ENCODE measurements at places on chromosomes 2 and 18.

DNA sequence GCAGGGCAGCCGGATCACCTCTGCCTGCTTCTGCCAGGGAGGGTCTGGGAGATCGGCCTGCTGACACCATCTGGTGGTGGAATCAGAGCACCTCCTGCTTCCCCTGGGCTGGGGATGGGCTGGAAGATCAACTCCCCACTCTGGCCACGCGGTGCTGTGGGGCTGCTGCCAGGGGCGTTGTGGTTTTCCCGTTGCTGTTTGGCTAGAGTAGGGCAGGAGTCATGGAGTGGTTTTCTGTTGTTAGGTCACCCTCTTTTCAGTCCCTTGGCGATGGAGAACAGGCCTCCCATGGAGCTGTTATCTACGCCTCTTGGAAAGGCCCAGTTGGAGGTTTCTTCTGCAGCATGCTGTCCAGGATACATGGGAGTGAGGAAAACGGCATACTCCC, 15.2 kb downstream of the BCL2L11 start:
- DNase-seq: no peak

DNA sequence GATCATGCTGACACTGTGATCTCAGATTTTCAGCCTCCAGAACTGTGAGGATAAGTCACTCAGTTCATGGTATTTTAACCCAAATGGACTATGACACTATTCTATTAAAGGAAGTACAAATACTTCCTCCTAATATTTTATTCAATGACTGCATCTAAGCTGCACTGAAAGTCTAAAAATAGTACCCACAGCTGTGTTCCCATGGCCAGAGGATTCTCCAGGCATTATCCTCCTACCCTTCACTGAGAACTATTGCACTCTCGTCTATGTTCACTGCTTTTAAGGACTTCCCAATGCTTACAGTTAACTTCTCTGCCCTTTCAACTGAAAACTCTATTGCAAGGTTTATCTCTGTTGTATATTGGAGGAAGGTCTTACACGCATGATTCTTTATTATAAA, 15.2 kb downstream of the LRATD1 start:
- no peak for DNase-seq

DNA sequence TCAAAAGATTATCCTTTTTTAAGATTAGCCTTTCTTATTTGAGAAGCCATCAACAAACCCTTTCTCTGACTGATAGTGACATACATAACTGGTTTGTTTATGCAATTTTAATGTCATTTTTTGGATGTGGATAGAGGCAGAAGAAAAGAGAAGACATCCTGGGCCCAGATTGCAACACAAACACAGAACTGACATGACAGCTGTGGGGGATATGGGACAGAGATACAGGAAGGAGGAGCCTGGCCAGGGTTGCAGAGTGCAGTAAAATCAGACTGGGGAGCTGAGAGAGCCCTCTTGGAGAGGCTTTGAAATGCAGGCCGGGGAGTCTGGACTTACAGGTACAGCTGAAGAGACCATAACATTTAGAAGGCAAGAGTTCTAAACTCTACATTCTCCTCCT, 65.1 kb downstream of the SIGLEC15 start:
- DNase-seq: no peak

GRCh38 chr18:986552-986951, 81.9 kb downstream of the ADCYAP1 start:
- DNase-seq: no peak

- no peak for DNase-seq
Measured at GRCh38 chr2:23386339-23387220, 1.6 kb downstream of the KLHL29 start.

- DNase-seq: no peak
Measured at GRCh38 chr18:28666216-28666615, 489.3 kb upstream of the CDH2 start.

- DNase-seq: no peak
Measured at GRCh38 chr2:30663321-30663720, 143.9 kb downstream of the CAPN13 start.

DNA sequence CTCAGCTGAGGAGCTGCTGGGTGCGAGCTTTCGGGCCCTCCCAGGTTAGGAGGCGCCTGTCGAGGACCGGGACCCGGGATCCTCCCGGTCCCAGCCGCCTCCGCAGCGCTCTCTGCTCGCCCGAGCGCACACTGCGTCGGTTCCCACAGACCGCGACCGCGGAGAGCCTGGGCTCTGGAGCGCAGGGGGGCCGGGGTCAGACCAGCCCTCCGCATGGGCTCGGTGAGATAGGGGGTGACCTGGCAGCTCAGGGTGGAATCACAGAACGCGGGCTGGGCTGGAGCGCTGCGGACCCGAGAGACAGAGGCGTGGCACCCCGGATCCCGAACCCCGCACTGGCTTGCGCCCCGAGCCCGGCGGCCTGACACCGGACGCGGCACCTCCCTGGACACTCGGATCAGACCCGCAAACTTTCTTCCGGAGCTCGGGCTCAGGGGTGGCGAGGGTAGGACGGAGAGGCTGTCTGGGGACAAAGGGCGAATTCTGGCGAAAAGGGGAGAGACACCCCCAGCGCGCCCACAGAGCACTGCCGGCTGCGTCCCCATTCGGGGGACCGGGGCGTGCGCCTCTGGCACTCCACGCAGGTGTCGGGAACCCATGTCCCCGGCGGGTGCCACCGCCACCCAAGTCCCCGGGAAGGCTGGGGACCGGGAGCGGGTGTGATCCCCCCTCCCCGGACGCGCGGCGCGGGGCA, 612 bp downstream of the DIPK1C start:
- no peak for DNase-seq

DNA sequence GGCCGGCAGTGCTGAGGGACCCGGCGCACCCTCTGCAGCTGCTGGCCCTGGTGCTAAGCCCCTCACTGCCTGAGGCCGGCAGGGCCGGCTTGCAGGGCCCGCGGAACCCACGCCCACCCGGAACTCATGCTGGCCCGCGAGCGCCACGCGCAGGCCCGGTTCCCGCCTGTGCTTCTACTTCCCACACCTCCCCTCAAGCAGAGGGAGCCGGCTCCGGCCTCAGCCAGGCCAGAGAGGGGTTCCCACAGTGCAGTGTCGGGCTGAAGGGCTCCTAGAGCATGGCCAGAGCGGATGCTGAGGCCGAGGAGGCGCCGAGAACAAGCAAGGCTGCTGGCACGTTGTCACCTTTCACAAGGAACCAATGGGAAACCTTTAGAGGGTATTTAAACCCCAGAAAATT, 36.8 kb upstream of the ZNF532 start:
- no peak for DNase-seq

- DNase-seq: no peak
Measured at GRCh38 chr18:55289048-55289447, 298.9 kb downstream of the TCF4 start.

- no peak for DNase-seq
Measured at GRCh38 chr2:128250229-128251025, 68.2 kb downstream of the HS6ST1 start.

GRCh38 chr2:20698916-20699613, 32.1 kb downstream of the GDF7 start:
- no peak for DNase-seq

DNA sequence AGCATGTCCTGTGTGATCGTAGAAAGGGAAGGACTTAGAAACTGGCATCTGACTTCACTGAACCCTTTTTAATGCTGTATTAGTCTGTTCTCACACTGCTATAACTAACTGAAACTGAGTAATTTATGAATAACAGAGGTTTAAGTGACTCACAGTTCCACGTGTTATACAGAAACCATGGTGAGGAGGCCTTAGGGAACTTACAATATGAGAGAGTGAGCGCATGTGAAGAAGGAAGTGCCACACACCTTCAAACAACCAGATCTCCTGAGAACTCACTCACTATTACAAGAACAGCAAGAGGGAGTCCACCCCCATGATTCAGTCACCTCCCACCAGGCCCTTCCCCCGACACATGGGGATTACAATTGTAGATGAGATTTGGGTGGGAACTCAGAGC, 811.3 kb downstream of the CPS1 start:
- DNase-seq: no peak

DNA sequence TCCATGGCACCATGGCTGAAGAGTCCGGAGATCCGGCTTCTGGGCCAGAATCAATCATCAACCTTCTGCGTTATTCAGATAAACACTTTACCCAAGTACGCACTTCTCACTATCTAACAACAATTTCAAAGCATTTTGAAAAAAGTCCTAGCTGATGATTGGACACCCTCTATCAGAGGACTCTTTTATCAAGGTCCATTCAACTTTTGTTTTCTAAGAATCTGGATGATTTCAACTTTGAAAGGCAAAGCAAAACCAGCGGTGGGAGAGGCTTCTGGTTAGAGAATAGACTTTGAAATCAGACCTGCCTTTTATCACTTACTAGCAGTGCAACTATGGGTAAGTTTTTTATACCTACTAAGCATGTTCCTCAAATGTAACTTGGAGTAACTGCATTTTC, 293.6 kb upstream of the TNP1 start:
- DNase-seq: no peak

GRCh38 chr2:125711075-125711474, 944.9 kb upstream of the GYPC start:
- no peak for DNase-seq

DNA sequence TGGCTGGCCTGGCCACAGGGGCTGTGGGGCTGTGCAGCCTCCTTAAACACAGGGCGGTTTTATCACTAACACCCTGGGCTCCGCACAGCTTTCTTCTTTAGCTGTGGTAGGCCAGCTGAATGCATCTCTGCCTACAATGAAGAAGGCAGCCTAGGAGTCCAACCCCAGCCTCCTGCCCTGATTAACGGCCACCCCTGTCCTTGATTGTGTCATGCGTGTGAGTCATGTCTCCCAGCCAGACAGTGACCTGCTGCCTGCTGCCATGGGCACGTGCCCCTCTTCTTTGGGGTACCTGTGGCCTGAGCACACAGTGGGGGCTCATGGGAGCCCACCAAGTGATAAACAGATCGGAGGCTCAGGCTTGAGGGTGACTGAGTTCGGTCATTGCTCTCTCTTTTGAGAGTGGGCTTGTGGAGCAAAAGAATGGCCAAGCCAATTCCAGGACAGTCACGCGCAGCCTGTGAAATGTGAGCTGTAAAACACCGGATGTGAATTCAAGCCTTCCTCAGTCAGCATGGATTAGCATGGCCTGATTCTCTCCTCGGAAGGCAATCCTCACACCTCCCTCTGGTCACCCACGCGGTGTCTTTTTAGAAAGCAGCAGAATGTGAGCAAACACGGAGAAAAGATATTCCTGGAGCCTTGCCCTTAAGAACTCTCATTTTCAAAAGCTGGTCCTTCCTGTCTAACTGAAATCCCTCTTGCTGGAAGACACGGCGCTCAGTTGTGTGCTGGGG, 144.1 kb downstream of the CELF4 start:
- no peak for DNase-seq

- peak; percentile 48 for DNase-seq
Measured at GRCh38 chr2:181457741-181458425, 697 bp downstream of the ITGA4 start.

GRCh38 chr2:234839285-234839684, 112.5 kb upstream of the SH3BP4 start:
- no peak for DNase-seq

DNA sequence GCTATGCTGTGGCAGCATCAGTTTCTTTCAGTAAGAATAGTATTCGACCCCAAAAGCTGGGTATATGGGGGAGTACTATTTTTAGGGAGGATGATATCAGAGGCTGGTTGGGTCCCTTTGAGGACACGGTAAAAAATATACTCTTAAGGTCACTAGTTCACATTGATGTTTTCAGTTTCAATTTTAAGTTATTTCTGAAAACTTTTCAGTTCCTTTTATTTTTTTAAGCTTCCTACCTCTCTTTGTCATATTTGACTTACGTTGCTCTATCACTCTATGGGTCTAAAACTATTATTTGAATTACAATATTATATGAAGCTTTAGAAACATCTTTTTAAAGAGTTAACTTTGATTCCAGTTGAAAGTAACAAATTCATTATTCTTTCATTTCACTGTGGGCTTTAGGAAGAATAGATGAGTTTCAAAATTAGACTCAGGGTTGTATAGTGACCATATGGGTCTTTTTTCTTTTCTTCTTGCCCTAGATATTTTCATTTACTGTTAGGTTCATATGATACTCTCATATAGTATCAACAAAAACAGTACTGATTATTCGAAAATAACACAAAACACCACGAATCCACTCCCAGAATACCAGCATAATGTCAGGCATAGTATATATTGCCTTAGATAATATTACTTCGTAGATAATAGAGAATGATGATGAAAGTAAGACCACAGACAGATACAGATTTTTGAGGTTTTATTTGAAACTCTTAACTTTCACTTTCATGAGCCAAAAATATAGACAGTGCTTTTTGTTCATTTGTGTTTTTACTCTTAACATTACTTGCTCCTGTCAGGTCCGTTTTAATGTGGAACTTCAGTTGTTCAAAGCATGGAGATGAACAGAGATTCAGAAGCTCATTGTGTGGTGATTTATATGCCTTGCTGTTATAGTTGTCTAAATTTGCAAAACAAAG, 9.8 kb downstream of the RMDN2 start:
- no peak for DNase-seq

DNA sequence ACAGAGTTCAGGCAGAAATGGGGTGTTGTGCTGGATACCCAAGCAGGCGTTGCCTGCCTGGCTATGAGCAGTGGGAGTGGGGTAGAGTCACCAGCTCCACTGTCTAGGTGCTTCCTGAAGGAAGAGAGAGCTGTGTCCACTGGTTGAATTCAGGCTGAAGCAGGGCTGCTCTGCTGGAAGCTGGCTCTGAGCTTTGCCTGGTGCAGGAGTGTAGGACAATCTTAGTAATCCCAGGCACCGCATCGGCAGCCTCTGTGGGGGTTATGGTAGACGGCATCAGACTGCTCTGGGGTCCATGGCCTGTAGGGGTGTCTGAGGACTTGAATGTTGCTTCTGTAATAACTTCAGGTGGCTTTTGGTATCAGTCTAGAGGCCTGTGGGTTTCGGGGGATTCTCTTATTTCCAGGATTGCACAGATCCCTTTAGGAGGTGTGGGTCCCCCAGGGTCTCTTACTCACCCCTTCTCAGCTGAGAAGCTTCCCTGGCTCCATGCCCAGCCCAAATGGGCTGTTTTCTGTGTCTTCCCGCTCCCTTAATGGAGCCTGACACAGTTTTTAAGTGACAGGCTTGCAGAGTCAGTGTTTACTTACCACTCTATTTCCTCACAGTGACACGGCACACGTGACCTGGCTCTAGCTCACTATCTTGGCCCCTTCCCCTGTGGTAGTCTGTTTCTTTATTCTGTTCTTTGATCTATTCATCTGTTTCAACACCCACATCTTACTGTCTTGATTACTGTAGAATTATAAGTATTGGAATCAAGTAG, 644.3 kb downstream of the CBLN2 start:
- no peak for DNase-seq

- no peak for DNase-seq
Measured at GRCh38 chr2:150122871-150123613, 364.4 kb downstream of the RND3 start.

DNA sequence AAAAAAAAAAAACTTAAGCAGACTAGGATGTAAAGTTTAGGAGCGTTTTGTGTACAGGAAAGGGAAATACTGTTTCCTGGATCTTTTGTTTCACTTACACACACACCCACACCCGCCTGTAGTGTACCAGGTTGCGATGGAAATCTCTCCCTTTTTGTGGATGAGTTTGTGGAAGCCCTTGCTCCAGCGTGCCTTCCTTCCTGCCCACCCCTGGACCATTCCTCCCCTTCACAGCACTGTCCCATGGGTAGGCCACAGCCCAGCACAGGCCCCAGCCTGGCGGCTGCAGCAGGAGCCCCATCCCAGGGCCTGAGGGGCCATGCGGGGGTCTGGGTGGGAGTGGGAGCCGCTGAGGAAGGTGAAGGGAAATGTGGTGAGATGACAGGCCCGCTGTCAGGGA, 15.1 kb downstream of the MALL start:
- no peak for DNase-seq

- no peak for DNase-seq
Measured at GRCh38 chr2:229445501-229446211, 174.6 kb upstream of the PID1 start.

All from activated CD4-positive, alpha-beta T cell treated with anti-CD3 and anti-CD28 coated beads for 24 hours (primary cell).